MCF 10A (cell line): ENCODE measurements at places on chromosomes 11 and 22. TPM values are rescaled to one million over a fixed set of nuclear protein-coding genes. Genes with fewer than 3 reads are reported as not detected.

- no peaks in the 10 kb centered on the region for H3K36me3 ChIP-seq
- no peaks in the 10 kb centered on the region for H3K4me1 ChIP-seq
- no peak overlapping the region for H3K27ac ChIP-seq
- no peak overlapping the region for H3K4me3 ChIP-seq
- DNase-seq, result no peak
Observed at GRCh38 chr11:57144531-57145320, 37.0 kb upstream of the LRRC55 start.

DNA sequence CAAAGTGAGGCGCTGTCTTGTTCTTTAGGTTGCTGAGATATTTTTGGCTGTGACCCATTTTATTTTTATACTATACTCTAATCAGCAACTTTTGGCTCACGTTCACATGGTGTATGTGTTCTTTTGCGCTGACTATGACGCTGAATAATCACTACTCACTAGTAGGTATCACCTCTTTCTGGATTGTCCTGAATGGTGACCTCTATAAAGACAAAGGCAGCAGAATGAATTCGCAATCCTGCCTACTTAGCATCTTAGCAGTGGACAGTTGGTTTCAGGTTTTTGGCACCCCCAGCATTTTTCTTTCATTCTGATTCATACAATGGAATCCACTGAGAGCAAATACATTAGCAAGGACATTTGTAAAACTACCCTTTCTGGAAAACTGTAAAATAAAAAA, 351.3 kb downstream of the JRKL start:
- H3K4me1 ChIP-seq, result no peaks in the 10 kb centered on the region
- no peak overlapping the region for H3K27ac ChIP-seq

DNA sequence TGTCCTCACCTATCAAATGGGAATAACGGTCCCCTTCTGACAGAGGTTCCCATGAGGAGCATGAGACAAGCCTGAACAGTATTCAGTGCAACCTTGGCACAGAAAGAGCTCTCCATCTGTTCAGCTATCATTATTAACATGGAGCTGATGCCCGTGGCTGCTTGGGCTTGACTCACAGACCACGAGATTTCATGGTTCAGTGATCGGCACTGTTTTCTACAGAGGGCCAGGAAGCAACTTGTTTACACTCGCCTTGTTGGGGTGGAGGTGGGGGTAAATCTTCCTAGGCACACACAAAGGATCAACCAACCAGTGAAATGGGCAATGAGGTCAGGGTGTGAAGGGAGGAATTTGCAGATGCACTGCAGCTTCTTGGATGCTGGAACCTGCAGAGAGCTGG, 88.2 kb downstream of the CWC15 start:
- no peak overlapping the region for H3K4me3 ChIP-seq
- no peak overlapping the region for H3K27ac ChIP-seq
- H3K36me3 ChIP-seq, result peaks cover 29% of the 10 kb centered on the region
- peak; percentile 30 for DNase-seq

- H3K27ac ChIP-seq, result no peak overlapping the region
- H3K27me3 ChIP-seq, result peaks cover 38% of the 10 kb centered on the region
- DNase-seq, result peak; percentile 73
- no peak overlapping the region for H3K4me3 ChIP-seq
Observed at GRCh38 chr11:65744026-65744698, 23.6 kb upstream of the RNASEH2C start.

- H3K36me3 ChIP-seq, result peaks cover 50% of the 10 kb centered on the region
- no peak overlapping the region for H3K27ac ChIP-seq
- no peak overlapping the region for H3K4me3 ChIP-seq
- peaks cover 37% of the 10 kb centered on the region for H3K4me1 ChIP-seq
- no peaks in the 10 kb centered on the region for H3K27me3 ChIP-seq
- DNase-seq, result no peak
Observed at GRCh38 chr11:118628861-118629549, 21.6 kb downstream of the PHLDB1 start.

DNA sequence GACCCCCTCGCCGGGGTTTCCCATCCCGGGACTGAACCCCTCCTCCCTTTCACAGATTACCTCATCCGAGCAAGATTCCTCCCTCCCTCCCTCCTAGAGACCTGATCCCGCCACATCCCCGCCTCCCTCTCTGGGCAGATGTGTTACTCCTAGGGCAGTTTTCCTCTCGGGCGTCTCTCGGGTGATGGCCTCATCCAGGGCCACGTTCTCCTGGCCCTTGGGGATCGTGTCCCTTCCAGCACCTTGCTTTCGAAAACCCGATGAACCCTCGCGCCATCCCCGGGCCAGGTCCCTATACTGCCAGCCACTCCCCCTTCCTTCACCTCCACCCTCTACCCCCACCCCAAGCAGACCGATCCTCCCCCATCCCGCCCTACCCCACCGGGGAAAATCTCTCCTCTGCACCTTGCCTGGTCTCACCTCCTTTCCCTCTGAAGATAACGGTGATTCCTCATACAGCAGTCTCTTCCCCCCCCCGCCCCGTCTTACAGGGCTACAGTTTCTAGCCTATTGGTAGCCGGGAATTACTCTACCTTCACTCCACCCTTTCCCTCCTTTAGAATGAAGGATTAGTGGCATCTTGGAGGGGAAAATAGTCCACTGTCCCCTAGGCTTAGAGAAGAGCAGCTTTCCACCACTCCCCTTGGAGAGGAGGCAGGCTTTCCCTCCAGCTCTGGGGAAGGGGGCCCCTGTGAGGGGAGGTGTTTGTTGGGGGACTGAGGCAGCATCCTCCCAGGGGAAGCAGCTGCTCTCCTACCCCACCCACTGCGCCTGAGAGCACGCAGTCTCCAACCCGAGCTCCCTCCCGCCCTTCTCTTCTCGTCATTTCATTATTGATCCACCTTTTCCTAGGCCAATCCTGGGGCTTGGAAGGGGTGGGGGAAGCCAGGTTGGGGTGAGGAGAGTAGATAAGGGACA, 1.2 kb downstream of the KMT2A start:
- H3K4me3 ChIP-seq, result peak overlapping the region; percentile 96
- no peaks in the 10 kb centered on the region for H3K36me3 ChIP-seq
- no peaks in the 10 kb centered on the region for H3K27me3 ChIP-seq
- H3K4me1 ChIP-seq, result peaks cover 47% of the 10 kb centered on the region
- H3K27ac ChIP-seq, result peak overlapping the region; percentile 71

GRCh38 chr11:104881117-104881794, 17.0 kb downstream of the CASP12 start:
- H3K27ac ChIP-seq, result no peak overlapping the region
- no peak for DNase-seq
- H3K4me1 ChIP-seq, result no peaks in the 10 kb centered on the region

DNA sequence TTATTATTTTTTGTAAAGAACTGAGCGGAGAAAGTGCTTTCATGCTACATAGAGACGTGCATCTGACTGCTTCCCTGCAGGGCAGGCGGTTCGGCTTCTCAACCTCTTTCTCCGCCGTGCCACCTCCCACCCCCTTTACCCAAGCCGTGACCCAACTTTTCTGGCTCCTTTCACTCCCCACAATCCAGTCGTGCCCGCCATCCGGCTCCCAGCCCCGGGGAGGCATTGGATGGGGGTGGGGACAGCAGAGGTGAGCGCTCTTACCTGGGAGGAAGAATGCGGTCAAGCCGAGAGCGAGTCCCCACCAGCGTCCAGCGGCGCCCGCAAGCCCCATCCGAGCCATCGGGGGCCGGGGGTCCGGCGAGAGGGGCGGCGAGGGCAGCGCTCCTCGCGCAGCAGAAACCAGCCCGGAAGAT, 781 bp downstream of the NECTIN1 start:
- H3K27me3 ChIP-seq, result no peaks in the 10 kb centered on the region
- peak; percentile 27 for DNase-seq
- H3K4me3 ChIP-seq, result peak overlapping the region; percentile 81
- peaks cover 16% of the 10 kb centered on the region for H3K4me1 ChIP-seq
- no peak overlapping the region for H3K27ac ChIP-seq
- H3K36me3 ChIP-seq, result no peaks in the 10 kb centered on the region

GRCh38 chr11:74691755-74692154, 39.5 kb downstream of the CHRDL2 start:
- no peak overlapping the region for H3K4me3 ChIP-seq
- no peak for DNase-seq
- H3K27me3 ChIP-seq, result no peaks in the 10 kb centered on the region
- H3K27ac ChIP-seq, result no peak overlapping the region

SLC6A5 gene
- not detected in 2 replicates for total RNA-seq

SYT8 gene
- total RNA-seq, result 141 and 308 TPM in 2 replicates

TTLL12 gene
- 40.9 and 61.0 TPM in 2 replicates for total RNA-seq

OR8K1 gene
- total RNA-seq, result not detected in 2 replicates

MS4A12 gene
- total RNA-seq, result not detected in 2 replicates
